ENCODE measurements at places on chromosomes 12 and 14.
A peak's percentile ranks its signal among the peaks of the same experiment; 100 is the strongest.

GRCh38 chr12:96311191-96311590 is 89.0 kb downstream of the CDK17 start:
- DNase-seq: no peak

DNA sequence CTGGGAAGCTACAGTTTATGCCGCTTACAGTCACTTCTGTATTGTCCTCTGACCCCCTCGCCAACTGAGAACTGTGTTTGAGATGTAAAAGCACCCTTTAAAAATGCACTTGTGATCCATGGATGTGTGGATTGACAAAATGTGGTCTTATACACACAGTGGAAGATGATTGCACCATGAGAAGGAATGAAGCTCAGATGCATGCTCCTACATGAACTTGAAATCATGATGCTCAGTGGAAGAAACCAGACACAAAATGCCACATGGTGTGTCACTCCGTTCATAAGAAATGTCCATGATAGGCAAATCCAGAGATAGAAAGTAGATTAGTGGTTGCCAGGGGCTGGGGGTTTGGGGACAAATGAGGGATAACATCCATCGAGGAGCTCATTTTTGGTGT is 58.0 kb downstream of the PITPNM2 start:
- DNase-seq: no peak

- DNase-seq: no peak
Observed at GRCh38 chr14:74947353-74948227, 7.8 kb downstream of the PGF start.

- no peak for DNase-seq
Observed at GRCh38 chr14:96117101-96117897, 78.1 kb downstream of the C14orf132 start.

- DNase-seq: no peak
Observed at GRCh38 chr12:3152011-3152511, 74.9 kb downstream of the TSPAN9 start.

DNA sequence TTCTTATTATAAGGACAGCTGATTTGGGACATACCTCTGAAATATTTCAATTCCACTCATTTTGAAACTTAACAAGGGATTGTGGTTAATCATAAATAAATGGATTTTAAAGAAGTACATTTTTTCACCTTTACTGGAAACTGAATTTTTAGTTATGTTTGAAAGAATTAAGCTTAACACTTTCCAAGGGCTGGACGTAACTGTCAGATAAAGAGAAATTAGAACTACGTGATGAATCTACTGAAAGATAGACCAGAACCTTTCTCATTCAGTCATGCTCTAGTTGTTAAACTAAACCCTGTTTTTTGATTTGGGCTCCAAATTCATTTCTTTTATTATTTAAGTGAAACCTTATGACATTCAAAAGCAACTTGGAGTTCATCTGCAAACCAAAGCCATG is 1892.1 kb upstream of the SEL1L start:
- DNase-seq: no peak

DNA sequence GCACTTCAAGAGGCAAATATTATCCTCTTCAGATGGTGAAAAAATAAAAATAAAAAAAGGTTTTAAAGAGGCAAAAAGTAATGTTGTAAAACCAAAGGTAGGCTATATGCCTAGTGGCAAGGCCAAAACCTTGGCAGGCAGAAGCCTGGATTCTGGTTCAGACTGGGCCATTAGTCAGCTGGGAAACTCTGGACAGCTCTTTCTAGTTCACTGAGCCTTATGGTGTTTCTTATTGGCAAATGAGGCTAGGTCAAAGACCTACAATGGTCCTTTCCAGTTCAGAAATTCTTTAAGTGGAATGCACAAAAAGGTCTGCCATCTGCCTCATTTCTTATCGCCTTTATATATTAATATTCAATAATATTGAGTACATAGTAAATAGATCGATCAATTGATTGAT is 44.6 kb downstream of the PTPRB start:
- no peak for DNase-seq

GRCh38 chr14:103204852-103205540 is 81.7 kb downstream of the TNFAIP2 start:
- DNase-seq: no peak

GRCh38 chr14:42548349-42548748 is 941.7 kb downstream of the LRFN5 start:
- DNase-seq: no peak

DNA sequence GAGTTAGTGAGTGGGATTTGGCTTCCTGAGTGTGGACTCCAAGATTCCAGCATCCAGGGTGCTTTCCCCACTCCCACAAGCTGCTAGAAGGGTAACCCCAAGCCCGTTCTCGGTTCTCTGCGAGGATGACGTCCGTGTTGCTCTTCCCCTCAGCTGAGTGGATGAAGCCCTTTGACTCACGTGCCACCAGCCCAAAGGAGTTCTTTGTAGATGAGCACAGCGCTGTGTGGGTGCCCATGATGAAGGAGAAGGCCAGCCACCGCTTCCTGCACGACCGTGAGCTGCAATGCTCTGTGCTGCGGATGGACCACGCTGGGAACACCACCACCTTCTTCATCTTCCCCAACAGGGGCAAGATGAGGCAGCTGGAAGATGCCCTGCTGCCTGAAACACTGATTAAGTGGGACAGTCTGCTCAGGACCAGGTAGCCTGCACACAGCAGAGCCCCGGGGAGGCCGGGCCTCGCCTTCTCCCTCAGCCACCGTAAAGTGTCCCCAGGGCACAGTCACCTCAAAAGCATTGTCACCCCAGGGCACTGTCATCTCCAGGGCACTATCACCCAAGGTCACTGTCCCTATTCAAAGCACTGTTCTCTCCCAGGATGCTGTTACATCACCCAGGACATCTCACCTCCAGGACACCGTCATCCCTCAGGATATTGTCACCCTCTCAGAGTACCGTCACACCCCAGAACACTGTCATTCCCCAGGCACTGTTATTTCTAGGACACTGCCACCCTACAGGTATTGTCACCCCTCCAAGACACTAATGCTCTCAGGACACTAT is 31.3 kb downstream of the SERPINA3 start:
- DNase-seq: no peak

- DNase-seq: no peak
Observed at GRCh38 chr12:1217191-1217949, 226.3 kb downstream of the ERC1 start.

DNA sequence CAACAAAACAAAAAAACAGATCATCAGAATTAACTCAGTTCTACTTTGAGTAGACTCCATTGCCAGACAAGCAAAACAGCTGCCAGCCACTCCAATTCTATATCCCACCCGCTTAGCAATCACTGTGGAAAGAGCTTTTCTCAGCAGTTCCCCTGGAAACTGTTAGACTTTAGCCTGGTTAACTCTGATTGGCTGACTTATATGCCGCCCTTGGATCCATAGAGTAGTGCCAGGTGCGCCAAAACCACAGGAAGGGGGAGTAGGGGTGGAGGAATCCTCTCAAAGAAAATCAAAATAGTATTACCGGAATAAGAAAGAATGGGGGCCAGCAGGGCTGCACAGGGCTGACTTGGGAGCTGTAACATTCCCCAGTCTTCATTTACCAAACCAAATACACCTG is 5.4 kb upstream of the EML5 start:
- no peak for DNase-seq

DNA sequence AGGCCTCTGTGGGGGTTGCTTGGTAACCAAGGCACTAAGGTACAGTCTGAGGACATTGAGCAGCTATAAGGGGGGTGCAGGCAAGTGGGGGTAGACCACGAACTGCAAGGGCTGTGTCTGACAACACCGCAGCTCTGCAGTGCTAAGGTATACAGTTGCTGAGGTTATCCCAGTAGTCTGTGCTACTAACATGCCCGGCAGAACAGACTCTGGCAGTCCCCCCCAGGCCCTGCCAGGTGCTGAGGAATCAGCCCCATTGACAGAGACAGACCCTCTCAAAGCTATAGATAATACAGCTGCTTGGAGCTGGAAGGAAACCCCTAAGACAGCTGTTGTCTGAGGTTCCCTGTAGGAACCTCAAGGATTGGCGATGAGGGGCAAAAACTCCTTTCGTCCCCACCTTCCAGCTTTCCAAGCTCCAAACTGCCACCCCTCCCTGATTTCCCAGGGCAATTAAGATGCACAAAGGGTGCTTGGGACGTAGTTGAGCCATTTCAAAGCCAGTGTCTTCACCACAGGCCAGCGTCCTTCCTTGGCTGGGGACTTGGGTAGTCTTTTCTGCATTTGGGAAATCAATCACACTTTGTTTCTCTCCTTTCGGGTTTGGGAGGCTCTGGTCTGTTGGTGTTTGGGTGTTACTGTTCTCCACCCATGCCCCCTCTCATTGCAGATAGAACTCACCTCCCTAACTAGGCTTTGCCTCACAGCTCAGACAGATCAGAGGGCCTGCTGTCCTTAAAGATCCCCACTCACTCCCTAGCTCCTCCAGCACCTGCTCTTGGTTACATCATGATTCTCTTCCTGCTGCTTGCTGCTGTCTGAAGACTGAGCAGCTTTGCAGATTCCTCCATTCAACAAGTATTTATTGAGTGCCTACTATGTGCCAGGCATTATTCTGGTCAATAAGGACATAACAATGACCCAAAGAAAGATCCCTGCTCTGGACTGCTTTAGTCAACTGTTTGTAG is 2.0 kb upstream of the MYH7 start:
- DNase-seq: no peak

DNA sequence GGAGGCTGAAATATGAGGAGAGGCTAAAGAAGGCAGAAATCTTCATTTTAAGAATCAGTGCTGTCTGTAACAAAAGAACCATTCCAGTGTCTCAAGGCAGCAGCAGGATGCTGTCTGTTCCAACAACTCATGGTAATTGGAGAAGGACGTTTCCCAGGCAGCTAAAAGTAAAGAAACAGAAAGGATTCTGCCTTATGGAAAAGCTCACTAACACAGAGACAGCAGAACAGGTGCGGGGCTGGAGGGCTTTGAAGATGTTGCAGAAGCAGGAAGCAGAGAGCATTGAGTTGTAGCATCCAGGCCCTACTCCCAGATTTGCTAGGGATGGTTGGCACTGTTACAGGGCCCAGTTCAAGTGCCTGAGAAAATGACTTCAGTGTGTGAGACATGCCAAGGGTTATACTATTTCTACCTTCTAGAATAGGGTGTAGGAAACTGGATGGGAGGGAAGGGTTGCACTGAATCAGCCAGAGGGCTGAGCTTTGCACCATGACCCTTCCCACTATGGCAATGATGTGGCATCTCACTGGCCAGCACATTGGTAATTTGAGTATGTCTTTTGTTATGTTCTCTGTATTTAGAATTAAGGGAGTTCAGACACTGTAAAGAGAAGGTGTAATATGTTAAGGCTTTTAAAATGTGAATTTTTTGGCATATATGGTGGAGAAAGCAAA is 160.0 kb upstream of the FBXO33 start:
- DNase-seq: no peak

DNA sequence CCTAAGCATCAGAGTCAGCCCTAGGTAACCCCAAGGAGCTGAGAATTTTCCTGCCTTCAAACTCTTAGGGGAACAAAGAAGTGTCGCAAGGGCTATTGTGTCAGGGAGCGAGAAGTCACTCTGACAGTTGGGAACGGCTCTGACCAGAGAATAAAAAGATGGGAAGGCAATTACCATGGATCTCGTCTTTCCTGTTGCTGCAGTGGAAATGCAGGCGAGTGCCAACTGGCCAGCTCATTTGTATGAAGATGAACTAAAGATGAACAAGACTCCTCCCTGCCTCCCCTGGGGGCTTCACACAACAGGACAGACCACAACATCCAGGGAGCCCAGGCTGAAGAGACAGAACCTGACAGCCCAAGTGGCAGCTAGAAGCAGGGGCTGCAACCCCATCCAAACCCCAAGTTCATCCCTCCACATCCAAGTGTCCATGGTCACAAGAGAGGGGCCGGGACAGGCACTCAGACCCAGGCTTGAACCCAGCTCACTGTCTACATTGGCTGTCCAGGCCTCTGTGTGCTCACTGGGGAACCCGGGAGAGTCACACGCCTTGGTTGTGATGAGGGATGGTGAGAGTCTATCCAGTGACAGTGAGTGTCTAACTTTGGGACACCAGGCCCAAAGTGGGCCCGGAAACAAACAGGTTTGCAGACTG is 322.4 kb downstream of the BCL11B start:
- DNase-seq: no peak

DNA sequence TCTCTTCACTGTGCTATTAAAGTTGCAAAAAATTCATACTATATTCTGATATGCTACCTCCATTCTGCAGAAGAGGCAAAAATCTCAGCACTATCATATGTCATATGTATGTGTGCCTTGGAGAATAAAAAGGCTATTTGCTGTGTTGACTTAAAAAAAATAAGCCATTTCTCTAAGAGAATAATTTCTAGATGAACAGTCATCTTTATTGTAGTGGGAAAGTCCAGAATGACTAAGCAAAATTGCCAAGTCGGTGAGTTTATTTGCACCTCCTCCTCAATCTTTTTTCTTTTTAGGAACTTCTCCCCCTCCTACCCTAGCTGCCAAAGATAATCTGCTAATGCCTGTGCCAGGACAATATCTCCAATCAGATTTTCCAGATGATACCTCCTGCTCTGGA is 353.8 kb upstream of the FAR2 start:
- DNase-seq: no peak

DNA sequence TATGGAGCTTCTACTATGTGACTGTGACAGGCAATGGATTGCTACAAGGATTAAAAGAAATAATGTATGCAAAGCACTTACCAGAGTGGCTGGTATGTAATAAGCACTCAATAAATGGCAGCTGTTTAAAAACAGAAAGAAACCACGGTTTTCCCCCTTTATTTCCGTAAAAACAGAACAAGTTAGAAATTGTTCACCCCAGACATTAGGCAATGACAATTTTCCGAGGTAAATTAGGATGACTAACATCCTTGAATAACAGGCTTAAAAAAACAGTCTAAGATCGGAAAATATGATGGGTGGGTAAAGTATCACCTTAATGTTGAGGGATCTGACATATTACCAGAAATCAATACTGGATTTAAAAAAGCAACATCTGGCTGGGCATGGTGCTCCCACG is 20.9 kb upstream of the CNIH1 start:
- DNase-seq: no peak

GRCh38 chr12:109880938-109881337 is 597 bp upstream of the GLTP start:
- DNase-seq: peak; percentile 25

- DNase-seq: no peak
Observed at GRCh38 chr14:88986146-88986841, 161.8 kb downstream of the TTC8 start.

DNA sequence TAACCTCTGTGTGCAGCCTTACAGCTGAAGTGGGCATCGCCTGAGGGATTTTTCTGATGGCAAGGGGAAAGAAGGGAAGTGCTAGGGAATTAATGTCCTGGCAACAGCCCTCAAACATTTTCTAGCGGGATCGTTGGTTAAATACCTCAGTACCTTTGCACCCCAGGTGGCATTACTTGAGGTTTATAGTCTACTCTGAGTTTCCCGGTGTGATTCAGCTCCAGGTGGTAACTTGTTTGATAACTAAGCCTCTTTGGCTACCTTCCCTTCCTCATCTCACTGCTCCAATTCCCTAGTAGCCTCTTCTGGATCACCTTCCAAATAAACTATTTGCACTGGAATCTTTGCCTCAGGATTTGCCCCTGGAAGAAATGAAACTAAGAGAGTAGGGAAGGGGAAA is 237.0 kb upstream of the SSTR1 start:
- DNase-seq: no peak

DNA sequence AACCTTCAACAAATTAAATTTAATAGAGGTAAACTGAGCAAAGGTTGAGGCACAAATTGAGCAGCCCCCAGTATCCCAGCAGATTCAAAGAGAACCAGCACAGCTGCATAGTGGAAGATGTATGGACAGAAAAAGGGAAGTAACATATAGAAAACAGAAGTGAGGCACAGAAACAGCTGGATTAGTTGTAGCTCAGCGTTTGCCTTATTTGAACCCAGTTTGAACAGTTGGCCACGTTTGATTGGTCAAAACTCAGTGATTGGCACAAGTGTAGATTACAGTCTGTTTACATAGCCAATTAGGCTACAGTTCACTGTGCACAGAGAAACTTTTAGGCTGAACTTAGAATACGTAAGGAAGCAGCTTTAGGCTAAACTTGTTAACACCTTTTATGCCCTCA is 315.5 kb downstream of the RMST start:
- DNase-seq: no peak

Data from B cell (primary cell).